ENCODE measurements at places on chromosomes 2 and 18.

DNA sequence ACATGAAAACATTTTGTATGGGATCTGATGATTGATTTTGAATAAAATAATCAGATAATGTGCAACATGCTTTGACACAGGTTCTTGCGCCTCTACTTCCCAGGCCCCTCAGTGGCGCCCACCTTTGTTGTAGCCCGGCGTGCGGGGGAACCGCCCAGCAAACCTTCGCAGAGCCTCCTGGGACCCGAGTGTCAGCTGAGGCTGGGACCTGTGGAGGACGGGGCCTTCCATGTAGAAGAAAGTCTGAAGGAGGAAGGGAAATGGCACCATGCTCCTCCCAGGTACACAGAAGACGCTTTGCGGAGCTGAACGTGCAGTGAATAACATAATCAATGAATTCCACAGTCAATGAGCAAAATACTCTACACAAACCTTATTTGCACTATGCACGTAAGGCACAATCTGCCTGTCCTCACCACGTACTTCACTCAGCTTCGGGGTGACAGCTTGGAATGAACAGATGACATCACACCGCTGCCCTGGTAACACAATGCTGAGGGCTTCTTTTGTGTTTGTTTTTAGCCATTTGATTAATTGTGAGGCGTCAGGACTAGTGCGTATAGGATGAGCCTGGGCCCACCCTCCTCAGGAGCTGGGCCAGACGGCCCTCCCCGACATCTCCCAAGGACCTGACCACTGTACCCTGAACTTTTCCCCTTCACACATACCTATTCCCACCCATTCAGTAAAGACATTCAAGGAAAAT, 78.1 kb downstream of the TWIST2 start:
- DNase-seq = no peak

DNA sequence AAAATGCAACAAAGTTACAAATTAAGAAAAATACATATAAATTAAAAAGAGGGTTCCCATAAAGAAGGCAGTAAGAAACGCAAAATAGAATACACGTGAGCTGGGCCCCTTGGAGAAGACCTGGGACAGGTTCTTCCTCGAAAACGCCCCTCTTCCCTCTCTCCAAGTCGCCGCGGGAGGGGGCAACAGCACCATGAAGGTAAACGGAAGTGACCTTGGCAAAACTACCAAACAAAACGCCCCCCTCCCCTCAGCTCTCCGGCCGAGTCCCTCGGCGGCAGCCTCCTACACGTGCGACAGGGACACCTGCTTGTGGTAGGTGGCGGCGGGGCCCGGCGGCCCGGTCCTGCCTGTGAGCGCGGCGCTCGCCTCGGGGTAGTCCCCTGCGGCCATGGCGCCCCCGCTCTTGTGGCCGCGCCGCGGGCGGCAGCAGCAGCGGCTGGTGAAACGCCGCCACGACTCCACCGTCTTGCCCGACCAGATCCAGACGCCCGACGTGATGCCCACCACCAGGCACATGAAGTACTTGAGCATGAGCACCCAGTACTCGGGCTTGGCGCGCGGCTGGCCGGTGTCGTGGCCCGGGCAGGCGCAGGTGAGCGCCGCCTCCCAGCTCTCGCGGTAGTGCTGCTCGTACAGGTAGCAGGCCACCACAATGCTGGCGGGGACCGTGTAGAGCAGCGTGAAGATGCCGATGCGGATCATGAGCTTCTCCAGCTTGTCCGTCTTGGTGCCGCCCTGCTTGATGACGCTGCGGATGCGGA, 2.8 kb downstream of the FZD5 start:
- no peak for DNase-seq

- DNase-seq = no peak
Observed at GRCh38 chr2:178241844-178242551, 47.7 kb downstream of the OSBPL6 start.

DNA sequence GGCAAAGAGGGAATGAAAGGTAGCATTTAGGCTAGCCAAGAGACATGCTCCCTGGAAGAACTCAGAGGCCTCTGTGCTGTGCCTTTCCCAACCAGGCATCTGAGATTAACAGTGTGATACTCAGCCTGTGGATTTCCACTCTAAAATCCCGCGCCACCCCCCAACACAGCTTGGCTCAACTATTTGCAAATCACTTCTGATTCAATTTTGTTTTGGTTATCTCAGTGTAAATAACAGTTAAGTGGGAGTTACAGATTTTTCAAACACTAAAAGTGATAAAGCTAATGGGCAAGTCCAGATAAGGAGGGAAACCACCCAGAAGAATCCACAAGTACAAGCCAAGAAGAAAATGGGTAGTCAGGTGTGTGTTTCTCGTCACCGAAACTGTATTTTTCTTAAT, 1.4 kb upstream of the NRP2 start:
- DNase-seq = no peak

GRCh38 chr18:48997681-48997984, 46.9 kb upstream of the SMAD7 start:
- no peak for DNase-seq

DNA sequence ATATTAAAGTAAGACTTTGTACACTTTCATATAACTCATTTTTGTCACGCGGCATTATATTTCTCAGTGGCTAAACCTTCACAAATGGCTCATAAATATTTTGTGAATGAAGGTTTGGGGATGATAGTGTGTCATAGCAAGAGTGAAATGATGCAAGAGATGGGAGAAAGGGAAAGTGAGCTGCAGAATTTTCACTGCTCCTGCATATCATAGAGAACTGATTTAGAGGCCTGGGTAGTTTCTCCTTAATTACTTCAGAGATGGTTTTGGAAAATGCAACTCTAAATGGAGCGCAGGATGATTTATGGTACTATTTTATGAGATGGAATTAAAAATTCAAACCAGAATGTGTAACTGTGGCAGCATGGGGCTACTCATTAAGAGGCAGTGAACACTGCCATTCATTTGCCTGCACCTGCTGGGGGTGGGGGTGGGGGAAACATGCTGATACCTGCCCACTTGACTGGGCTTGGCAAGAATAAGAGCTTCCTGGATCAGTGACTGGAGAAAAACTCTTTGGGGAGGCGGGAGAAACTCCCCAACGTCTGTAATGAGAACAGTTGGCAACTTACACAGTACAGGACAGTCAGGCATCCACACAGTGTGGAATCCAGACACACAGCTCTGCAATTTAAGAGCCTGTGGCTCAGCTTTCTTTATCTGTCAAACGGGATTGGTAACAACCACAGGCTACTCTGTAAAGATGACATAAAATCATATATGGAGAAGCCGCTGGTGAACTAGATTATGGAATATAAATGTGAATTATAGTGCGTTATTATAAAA, 941.9 kb downstream of the SLC4A3 start:
- no peak for DNase-seq

- no peak for DNase-seq
Observed at GRCh38 chr2:129708221-129708967, 271.1 kb upstream of the RAB6C start.

DNA sequence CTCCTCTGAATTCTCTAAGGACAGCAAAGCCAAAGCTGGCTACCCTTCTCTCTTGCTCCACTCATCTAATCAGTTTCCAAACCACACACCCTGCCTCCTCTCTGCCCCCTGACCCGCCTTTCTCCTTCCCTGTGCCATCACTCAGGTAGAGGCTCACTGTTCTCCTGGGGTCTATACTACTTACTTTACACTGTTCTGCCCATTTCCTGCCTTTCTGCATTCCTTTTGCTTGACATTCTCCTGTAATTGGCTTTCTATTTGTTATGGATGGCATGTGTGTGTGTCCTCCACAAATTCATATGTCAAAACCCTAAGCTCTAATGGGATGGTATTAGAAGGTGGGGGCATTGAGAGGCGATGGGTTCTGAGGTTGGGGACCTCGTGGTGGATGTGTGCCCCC, 675.2 kb upstream of the ID2 start:
- DNase-seq = no peak

- DNase-seq = no peak
Observed at GRCh38 chr2:241195506-241196130, 7.1 kb downstream of the ANO7 start.

DNA sequence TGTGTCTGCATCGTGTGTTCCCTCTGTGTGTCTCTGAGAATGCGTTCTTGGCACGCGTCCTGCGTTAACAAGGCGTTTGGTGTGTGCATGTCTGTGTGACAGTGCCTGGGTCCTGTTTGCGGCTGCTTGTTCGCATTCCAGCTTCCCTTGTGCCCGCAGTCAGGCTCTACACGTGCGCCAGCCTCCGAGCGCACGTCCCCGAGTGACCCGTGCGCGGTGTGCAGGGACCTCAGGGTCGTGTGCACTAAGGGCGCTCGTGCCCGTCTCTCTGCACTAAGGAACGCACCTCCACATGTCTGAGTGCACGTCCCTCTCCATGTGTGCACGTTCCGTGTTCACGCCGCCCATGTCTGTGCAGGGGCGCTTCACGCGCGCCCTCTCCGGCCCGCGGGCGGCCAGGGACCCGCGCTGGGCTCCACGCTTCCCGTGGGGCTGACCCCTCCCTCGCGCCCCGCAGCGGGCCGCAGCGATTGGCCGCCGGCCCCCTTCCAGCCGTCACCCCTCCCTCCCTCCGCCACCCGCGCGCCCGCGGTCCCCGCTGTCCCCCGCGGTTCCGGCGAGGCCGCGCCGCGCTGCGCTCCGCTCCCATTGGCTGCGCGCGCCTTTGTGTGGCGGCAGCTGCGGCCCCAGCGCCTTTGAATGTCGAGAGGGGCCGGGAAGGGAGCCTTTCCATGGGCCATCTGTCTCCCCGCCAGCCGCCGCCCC, 229.4 kb downstream of the HAUS1 start:
- no peak for DNase-seq

DNA sequence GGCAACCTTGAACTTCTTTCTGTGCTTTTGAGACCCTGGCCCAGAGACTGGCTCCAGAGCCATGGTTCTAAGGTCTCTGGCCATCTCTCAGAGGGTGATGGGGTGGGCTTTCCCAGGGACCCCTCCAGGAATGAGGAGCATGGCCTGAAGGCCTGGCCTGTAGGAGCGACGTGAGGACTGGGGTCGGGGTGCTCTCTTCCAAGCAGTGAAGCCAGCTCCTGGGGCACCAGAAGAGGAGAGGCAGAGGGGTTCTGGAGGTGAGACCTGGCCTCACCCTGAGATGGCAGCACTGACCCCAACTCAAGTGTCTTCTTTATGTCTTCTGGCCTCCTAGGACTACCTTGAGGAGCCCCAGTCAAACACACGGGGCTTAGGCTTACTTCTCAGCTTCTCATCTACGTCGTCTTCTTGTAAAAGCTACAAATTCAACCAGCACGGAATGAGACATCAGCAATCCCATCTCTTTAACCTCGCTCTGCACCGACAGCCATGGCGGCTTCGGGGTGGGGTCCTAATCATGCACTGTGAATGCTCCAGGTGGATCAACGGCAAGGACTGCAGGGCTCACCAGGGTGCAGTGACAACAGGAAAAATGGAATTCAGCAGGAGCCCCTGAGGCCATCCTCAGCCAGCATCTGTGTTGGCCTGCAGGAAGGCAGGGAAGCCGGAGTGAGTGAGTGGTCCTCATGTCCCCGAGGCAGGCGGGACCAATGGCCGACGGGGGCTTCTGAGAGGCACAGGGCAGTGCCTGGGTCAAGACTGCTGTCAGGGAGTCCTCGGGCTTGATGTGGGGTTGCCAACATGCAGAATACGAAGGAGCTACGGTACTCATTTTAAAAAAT, 214.1 kb downstream of the HDAC4 start:
- DNase-seq = no peak

- DNase-seq = no peak
Observed at GRCh38 chr2:185255566-185255965, 483.0 kb upstream of the FSIP2 start.

DNA sequence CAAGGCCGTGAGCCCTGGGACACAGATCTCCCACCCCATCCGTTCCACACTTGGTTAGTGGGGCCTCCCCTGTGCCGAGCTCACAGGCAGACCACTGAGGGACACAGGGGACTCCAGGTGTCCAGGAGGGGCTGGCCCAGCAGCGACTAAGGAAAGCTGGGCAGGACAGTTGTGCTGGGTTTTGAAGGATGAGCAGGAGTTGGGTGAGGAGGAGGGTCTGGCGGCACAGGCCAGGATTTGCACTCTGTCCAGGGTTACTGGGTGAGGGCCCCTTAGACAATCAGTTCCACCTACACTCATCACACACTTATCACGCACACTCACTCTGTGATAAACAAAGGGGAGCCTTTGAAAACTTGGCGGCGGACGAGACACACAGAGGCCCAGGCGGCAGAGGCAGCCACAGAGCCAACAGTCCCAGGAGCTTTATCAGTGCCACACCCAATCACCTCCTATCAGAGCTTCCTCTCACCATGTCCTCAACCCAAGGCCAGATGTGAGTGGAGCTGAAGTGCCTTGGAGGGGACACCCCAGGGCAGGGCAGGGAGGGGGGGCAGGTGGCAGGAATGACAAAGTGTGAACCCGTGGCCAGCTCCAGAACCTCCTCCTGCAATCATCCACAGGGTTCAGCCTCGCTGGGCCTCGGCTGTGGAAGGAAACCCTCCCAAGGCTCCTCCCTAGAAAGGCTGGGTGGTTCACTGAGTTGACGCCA, 26.6 kb downstream of the BIN1 start:
- DNase-seq = no peak

- DNase-seq = no peak
Observed at GRCh38 chr18:11761553-11761952, 72.5 kb downstream of the GNAL start.

- DNase-seq = no peak
Observed at GRCh38 chr2:199370150-199370780, 87.5 kb downstream of the SATB2 start.

- DNase-seq = no peak
Observed at GRCh38 chr2:227939271-227940027, 68.0 kb downstream of the DAW1 start.

DNA sequence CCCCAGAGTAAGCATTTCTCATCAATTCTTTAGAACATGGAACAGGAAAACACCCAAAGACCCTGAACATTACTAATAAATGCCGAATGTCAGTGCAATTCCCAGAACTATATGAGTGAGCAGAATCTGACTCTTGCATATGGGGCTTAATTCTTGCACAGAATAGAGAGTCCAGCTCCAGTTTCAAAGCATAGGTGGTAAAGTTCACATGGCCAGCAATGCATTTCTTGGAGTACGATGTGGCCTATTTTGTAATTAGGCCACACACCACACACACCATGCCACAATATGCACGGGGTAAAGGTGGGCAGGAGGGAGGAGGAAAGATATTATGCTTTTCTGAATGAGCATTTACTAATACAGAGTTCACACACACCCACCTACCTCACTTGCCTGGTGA, 56.5 kb downstream of the PLA2R1 start:
- no peak for DNase-seq

DNA sequence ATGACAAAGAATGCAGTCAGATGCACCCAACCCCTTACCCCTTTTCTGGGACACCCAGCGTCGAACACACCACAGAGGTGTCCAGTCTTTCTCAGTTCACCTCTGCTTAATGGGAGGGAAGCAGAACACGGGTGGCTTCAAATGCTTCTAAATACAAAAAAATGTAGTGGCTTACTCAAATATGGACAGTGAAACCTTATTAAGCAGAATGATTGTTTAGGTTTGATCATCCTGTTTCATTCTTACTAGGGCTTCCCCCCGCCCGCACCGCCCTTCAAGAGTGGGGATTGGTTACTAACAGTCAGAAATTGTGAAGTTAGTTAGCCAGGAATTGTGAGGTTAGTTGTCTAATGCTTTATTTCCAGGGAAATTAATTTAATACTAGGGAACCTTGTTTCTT, 21.6 kb downstream of the ATG16L1 start:
- DNase-seq = no peak

- DNase-seq = no peak
Observed at GRCh38 chr2:233449081-233449901, 95.0 kb downstream of the DGKD start.
